ENCODE measurements at places on chromosomes 3 and 15.

DNA sequence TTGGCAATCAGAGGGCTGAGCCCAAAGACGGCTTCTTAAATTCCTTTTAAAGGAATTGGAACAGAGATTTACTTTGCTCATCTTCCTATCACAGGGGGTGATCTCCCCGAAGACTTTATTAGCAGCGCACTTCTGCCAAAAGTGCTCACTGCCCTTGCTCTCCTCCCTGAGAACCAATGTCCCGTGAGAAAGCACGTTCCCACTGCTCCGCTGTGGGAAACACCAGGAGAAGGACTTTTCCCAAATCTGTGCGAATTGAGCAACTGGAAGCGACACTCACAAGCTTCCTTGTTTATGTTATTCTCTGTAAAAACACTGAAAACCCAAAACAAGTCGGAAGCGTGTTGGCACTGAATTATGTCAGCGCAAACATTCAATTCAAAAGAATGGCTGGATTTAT, 670.8 kb upstream of the NR2F2 start:
- no peak for DNase-seq

GRCh38 chr15:29208836-29209235, 60.8 kb downstream of the NSMCE3 start:
- no peak for DNase-seq

DNA sequence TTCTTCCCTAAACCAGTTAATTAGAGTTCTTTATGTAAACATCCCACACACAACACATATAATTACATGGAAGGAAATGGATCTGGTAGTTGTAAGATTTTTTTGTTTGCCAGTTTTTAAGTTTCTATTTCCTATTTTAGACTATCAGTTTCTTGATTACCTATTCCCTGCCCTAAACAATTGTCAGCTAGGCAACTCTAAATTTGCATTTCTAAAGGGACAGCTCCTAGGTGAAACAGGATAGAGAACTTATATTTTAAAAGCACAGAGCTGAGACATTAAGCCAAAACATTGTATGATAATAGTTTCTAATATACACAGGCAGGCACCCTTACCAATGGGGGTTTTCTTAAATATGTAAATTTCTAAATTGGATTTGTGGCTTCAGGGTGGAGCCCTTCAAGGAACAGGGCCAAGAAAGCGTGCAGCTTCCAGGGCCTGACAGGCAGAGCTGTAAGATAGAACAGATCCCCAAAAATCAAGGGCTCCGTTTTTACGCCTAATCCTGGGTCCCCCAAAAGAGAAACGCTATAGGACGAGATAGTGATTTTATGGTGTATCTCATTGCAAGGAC, 8.9 kb downstream of the LEKR1 start:
- no peak for DNase-seq

DNA sequence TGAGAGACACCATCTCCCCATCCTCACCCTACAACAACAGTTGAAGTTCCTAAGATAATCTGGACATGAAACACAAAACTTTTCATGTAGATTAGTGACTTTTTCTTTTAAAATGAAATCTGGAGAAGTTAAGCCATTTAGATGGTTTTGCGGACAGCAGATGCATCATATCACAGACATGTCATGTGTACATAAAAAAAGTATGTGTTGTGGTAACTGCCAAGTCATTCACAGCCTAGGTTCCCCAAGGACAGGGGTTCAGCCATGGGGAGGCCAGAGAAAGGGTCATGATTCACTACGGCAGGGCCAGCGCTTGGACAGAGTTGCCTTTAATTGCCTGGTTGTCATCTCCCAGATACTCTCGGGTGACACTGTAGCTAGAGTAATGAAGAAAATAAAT, 163.2 kb downstream of the PDZRN3 start:
- DNase-seq = no peak

DNA sequence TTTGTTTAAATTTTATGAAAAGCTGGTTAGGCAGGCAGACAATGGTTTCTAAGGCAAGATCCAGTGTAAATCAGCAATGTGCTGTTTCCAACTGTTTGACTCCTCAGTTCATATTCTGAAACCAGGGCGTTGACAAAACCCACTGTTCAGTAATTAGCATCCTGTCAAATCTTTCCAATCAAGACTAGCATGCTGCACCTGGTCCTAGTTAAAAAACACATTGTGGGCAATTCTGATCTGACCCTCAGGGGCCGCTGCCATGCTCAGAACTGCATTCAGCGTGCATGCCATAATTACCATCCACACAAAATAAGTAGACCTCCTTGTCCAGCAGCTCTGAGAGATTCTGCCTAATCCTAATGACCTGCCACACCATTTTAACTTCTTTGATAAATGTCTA, 20.9 kb upstream of the RBP1 start:
- no peak for DNase-seq
